ENCODE measurements at places on chromosomes 11 and 22.

GRCh38 chr11:79708319-79708932 is 267.6 kb upstream of the TENM4 start:
- no peak for DNase-seq

DNA sequence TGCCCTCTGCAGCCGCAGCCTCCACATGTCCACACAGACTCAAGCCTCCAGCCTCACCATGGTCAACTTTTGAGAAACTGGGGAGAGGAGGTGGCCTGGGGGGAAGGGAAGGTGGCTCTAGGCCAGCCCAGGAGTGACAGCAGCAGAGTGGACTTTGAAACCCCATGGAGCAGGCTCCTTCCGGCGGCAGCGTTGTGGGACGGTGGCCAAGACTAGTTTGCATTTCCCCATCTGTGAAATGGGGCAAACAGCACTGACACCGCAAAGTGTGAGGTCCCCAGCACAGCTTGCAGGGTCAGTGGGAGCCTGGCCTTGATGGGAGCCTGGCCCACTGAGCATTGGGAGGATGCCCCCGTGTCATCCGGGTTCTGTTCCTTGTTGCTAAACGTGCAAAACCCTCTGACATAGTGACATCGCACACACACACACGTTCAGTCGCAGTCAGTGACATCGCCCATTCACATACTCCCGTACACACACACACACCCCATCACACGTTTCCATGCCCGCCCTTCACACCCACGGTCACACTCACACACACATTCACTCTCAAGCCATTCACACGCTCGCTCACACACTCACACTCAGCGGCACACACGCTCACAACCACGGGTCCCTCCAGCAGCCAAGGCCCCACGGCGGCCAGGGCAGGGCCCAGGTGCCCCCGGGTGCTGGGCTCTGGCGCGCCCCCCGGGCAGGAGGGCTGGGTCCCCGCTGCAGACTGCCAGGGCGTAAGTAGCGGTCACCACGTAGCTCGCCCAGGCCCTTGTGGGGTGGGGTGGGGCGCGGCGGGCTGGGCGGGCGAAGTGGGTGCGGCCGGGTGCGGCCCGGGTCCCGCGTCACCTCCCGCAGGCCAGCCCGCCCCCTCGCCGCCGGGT is 585 bp downstream of the CYB5R3 start:
- DNase-seq, result no peak

- DNase-seq, result no peak
Measured at GRCh38 chr22:27028093-27028492, 370.7 kb downstream of the MIAT start.

GRCh38 chr11:119403021-119403420 is 20.0 kb downstream of the THY1 start:
- no peak for DNase-seq

DNA sequence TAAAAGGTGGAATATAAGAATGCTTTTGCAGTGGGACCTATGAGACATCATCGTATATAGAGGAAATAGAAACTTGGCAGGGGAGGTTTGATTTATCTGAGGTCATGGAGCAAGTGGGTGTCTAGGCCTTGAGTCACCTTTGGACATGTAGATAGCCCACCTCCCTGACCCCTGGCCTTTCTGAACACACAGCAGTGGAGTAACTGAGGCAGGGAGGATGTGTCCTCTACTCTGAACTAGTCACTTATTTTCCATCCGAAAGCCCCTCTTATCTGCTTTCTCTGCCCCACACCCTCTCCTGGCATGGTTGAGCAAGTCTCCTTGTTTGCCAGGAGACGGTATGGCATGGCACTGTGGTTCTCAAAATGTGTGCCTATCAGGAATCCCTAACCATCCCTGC is 7.9 kb downstream of the CD82 start:
- no peak for DNase-seq

DNA sequence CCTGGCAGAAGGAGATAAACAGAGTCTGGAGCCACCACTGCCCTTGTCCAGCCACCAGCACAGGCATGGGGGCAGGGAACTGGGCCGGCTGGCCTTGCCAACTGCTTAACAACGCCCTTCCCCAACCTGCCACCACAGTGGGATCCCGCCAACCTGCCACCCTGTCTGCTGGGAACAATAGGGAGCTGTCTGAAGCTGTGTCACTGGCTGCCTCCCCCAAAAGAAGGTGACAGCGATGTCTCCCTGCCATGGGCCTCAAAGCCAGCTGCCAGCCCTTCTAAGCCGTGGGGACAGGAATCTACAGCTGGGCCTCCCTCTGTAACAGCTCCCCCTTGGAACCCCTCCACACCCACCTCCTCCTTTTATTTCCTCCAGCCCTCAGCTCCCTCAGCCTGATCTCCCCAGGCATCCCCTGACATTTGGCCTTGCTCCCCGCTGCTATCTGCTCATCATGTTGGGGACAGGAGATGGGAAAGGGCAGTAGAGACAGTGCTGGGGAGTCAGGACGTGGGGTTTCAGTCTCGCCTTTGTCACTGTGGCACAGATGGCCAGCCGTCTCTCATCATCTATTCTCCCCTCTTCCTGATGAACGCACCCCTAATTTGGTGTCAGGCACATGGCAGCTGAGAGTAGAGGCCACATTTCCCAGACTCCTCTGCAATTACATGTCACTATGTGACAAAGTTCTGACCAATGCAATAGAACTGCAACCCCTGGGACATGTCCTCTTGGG is 51.3 kb upstream of the PRDM11 start:
- no peak for DNase-seq
